ENCODE measurements at places on chromosomes 7 and 10.

DNA sequence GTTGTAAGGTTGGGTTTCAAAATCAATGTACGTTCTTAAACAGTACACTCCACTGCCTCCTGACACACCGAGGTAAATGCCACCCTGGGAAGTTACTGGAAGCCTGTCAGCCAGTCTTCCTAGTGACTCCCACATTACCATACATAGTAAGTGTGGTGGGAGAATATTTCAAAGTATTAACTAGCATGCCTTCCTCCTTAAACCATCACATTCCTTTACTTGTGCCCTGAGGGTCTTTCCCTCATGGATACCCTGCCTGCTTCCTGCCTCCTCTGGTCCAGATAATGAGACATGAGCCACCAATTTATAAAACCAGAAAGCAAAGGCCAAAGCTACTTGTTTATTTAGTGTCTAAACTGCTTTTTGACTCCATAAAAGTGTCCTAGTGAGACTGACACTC, 23.3 kb upstream of the SORCS3 start:
- no peak for DNase-seq

DNA sequence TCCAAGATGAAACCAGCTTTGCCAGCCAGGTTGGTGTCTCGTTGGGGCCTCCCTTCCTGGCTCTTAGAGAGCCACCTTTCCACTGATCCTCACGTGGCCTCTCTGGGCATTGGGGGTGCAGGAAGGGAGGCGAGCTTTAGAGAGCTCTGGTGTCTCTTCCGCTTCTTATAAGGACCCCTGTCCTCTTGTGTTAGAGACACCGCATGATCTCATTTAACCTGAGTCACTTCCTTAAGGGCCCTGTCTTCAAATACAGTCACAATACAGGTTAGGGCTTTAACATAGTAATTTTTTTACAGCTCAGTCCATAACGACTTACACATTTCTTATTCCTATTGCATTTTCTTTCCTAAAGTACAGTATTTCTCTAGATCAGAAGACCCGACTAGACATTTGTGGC, 535.8 kb downstream of the SDK1 start:
- DNase-seq: no peak

DNA sequence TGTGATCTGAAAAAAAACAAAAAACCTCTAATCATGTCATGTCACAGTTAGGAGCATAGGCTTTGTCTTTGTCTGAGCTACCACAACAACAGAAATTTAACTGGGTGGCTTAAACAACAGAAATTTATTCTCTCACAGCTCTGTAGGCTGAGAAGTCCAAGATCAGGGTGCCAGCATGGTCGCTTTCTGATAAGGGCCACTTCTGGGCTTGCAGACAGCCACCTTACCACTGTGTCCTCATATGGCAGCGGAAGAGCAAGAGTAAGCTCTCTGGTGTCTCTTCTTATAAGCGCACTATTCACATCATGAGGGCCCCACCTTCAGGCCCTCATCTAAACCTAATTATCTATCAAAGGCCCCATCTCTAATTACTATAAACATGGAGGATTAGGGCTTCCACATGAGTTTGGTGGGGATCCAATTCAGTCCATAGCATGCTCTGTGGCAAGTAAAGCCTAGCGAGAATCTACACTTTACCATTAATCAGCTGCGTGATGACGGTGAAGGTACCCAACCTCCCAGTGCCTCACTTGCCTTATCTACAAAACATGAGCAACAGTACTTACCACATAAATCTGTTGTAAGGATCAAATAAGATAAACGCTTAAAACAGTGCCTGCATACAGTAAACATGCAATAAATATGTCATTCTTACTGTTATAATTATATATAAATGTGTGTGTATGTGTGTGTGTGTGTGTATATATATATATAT, 17.3 kb downstream of the ZNF438 start:
- DNase-seq: no peak

DNA sequence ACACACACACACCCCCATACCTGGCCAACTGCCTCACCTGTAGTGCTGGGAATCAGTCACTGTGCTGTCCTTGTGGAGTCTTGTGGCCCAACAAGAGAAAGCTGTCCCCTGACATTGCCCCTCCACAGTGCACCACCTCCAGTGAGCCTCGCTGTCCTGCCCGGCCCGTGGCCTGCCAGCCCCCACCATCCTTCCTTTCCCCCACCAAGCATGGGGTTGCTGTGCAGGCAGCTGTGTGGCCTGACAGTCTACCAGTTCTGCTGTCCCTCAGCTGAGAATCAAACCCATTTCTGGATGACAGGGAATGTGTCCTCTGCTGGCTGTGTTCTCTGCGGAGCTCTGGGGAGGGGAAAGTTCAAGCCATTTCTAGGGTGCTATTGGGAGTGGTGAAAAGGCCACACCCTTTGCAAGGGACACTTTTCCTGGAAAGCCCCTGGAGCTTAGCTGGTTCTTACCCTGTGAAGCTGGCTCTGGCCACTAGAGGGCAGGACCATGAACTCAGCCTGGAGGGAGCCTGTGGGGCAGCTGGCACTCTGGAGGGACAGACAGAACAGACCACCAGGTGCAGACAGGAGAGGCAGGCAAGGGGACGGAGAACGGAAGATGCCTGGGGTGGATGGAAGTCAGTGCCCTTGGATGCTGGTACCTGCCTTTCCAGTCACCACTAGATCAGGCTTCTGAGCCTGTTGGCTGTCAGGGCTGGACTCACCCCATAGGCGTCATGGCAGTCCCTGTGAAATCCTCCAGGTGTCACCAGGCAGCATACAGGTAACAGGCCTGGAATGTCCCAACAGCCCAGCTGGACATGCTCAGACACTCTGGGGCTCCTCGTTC, 10.5 kb upstream of the MTPAP start:
- DNase-seq: no peak

DNA sequence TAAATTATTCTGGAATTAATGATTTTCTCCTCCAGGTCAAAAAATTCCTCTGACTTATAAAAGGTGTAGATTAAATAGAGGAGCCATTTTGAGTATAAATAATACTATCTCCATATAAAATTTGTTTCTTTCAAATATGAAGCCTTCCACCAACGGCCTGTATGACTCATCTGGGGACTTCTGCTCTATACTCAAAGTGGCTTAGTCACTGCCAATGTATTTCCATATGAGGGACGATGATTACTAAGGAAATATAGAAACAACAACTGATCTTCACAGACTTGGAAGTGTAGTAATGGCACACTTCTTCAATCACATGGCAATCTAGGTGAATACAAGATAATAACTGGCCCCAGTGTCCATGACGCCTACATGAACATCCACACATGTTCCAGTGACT, 335.6 kb upstream of the HGF start:
- no peak for DNase-seq

GRCh38 chr10:132669208-132669861, 116.6 kb downstream of the NKX6-2 start:
- DNase-seq: no peak

DNA sequence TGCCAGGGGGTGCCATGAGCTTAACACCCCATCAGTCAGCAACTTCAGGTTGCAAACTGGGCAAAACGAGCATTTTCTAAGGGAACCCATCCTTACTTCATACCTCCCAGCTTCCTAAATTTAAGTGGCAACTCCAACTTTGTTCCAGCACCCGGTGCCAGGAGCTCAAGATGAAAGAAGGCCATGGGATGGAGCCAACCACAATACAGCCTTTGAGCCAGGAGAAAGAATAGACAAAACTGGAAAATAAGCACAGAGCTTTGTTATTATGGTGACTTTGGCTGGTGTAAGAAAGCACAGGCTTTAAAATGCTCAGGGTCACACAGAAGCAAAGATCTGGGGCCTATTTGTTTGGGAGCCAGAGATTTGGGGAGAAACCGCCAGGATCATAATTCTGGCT, 388.7 kb upstream of the MGMT start:
- DNase-seq: no peak

DNA sequence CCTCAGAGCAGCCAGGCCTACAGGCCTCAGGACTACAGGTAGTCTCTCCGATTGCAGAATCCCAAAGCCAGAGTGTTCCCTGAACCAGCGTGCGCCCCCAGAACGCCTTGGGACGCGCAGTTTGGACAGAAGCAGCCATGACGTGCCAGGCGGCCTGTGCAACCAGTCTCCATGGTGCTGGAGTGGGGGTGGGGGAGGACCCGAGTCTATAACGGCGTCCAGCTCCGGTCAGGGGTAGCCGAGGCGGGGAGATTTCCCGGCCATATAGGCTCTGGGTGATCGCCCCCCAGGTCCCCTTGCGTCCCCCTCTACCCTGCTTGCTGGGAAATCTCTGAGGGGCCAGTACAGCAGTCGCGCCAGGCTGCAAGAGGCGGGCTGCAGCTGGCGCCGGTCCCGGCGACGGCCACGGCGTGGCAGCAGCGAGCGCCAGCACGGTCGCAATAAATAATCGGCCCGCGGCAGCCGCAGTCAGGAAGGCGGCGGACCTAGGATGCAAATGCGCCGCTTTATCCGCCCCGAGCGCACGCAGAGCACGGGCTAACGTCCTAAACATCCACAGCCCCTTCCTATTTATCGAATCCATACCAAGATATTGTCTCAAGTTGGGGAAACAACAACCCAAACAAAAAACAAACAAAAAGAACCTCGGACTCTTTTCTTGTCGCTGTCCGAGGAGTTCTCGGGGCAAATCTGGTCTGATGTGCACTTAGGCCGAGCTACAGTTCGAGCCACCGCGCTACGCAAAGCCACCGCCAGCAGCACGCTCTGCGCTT, 1.6 kb downstream of the HOXA3 start:
- DNase-seq: peak; percentile 88

- DNase-seq: no peak
Observed at GRCh38 chr10:93383562-93383981, 98.6 kb downstream of the MYOF start.

- DNase-seq: no peak
Observed at GRCh38 chr10:60549686-60550085, 160.0 kb upstream of the ANK3 start.

DNA sequence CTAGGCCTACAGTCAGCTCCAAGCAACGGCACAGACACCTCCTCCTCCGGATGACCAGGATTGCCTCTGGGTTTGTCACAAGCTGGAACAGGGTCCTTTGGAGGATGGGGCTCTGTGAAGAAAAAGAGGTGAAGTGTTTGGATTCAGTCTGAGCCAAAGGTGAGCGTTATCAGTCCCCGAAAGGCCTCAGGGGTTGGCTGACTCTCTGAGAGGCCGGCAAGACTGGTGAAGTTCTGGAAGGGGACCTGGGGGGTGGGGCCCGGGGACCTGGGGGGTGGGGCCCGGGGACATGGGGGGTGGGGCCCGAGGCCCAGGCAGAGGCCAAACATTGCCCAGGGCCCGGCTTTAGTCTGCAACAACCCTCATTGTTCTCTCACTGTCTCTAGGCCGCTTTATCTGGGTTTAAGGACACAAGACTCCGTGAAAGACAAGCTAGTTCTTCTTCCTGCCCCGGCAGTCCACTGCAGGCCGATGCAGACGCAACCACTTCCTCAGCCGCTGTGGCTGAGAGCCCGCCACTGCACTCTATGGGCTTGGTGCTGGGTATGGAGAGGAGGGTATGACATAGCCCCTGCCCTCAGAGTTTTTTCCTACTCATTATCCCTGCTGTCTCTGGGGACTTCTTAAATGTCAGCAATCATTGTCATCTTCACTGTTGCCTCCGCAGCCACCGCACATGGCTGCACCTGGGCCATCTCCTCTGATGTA, 27.4 kb upstream of the PSAP start:
- no peak for DNase-seq

GRCh38 chr7:70489813-70490212, 642.1 kb upstream of the GALNT17 start:
- no peak for DNase-seq

GRCh38 chr7:29177963-29178600, 16.5 kb upstream of the CHN2 start:
- no peak for DNase-seq

GRCh38 chr10:61869774-61870525, 31.5 kb upstream of the ARID5B start:
- DNase-seq: no peak

- peak; percentile 67 for DNase-seq
Observed at GRCh38 chr10:116737627-116738327, 4.6 kb downstream of the HSPA12A start.

DNA sequence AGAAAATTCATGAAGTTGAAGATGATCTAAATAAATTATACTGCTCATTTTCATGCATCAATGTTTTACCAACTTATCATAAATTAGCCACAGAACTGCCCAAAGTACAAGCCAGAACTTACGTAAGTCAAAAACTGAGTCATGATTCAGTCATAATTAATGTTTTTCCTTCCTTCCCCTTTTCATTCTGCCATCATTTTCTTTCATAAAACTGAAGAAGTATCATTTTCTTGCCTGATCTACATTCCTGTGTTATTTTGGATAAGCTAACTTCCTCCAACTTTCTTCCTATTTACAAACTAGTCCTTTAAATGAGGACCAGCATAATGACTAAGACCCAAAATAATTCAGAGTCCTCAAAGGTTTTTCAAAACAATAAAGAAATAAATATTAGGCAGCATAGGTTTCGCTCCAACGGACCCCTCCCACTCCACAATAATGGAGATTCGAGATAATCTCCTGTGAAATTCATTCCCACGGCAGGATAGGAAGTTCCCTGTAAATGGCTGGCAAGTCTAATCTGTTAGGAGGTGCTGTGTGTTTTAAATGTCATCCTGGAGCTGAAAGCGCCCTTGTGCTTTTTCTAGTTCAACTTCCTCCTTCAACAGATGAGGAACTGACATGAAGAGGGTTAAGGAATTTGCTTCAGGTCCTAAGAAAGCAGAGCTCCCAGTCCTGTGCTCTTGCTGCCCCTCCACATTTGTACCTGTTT, 218.9 kb downstream of the DOCK4 start:
- DNase-seq: no peak

DNA sequence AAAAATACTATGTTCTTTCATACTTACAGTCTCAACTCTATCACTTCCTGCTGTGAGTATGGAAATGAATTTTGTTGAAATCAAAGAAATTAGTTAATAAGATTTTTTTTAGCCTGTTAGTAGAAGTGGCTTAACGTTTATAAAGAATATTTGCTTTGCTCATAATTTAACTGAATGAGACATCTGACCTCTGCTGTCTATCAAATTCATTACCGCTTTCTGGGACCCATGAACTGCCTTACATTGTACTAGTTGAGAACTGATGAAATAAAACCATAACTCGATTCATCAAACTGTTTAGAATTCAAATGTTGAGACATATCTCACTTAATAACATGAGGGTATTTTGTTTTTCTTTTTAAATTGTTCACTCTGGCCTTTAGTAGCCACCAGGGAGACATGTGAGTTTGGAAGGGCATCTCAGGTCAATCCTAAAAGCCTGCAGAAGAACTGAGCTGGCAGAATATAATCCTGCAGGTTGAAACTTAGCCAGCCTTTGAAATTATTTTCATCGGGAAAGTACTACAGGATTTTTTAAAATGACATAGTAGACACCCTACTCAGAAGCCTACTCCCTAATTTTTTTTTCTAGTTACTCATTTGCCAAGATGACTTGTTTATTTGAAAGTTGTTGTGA, 78.7 kb downstream of the KIAA1217 start:
- DNase-seq: no peak

- DNase-seq: no peak
Observed at GRCh38 chr10:18402853-18403252, 248.5 kb downstream of the NSUN6 start.

Data from C1 segment of cervical spinal cord (tissue), 14 donors.